Cerebellum (tissue), 4 donors: ENCODE measurements at places on chromosomes 4 and X. TPM values are rescaled to one million over a fixed set of nuclear protein-coding genes. Genes with fewer than 3 reads are reported as not detected.

The OGT gene
- 254 TPM for total RNA-seq

GRCh38 chr4:11505221-11505971, 76.7 kb upstream of the HS3ST1 start:
- no peak for DNase-seq

DNA sequence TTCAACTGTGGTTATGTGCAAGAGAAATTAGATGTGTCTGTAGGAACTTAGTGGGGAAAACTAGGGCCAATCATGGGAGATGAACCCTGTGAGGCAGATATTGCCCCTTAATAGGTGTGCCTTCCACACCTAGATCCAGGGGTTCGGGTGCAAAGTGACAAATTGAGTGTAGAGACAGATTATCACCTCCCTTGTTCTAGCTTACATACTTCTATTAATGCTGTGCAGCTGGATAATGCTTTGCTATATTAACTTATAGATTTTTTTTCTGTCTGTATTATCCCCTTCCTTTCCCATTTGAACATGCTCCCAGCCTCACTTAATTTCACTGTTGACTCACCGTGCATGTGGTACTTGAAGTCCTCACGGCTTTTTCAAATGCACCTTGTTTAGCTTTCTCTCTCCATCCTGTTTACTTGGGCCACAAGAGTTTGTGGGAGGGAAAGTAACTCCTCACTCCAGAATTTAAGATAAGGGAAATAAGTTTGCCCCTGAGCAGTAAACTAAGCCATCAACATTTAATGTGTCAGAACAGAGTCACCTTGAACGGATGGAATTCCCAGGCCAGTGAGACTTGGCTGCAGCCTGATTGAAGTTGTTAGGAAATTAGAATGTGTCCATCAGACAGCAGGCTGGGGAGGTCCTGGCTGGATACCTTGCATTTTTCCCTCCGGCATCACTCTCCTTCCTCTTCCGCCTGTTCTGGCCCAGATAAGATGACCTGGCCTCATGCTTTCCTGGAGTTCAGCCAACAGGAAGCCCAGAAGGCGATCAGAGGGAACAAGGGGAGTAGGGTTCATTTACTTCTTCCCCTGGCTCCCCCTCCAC, 478.4 kb downstream of the BCOR start:
- no peak for DNase-seq

- DNase-seq = no peak
Observed at GRCh38 chr4:37719021-37719420, 32.8 kb upstream of the RELL1 start.

The GABRG1 gene
- total RNA-seq = 22.3 TPM

- no peak for DNase-seq
Observed at GRCh38 chrX:4315891-4316290, 602.4 kb upstream of the PRKX start.

- DNase-seq = no peak
Observed at GRCh38 chr4:119536572-119537528, 91.8 kb downstream of the PDE5A start.

The RBMX2 gene
- total RNA-seq = 22.8 TPM

DNA sequence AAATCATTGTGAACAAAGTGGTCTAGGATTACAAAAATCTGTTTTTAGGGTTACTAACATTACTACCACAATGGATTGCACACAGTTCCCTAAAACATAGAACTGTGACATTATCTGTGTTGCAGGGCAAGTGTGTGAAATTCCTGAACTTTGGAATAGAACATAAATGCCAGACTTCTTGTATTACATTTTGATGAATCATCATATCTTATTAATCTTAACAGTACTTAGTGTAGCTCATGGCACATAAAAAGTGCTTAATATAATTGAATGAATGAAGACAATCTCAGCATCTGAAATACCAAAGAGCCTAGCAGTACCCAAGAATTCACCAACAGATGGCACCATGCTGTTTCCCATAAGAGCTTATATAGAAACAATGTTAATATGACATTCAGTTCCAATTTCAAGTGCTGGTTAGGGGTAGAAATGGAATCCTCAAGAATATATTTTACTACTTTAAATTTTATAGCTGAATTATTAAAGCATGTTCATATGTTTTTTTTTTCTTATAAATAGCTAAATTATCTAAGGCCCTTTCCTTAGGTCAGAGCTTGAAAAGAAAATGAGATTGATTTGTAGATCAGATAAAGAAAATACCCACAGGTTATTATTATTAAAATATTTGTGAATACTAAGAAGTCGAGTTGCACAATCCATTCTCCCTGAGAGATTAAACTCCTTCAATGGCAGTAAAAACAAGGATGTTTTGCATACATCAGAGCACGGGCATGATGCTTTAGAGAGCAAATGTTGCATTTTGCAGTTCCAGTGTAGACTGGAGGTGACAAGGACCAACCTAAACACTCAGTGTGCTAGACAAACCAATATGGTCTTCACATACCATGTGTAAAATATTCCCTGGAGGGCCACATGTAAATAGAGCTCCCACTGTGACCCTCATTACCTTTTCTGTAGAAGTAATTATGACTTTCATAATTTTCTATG, 25.7 kb upstream of the SHISA3 start:
- no peak for DNase-seq

GRCh38 chrX:64977830-64978229, 1.6 kb upstream of the ZC4H2 start:
- no peak for DNase-seq

- no peak for DNase-seq
Observed at GRCh38 chr4:1763550-1764080, 29.5 kb upstream of the FGFR3 start.

The SCML2 gene
- 8.7 TPM for total RNA-seq

DNA sequence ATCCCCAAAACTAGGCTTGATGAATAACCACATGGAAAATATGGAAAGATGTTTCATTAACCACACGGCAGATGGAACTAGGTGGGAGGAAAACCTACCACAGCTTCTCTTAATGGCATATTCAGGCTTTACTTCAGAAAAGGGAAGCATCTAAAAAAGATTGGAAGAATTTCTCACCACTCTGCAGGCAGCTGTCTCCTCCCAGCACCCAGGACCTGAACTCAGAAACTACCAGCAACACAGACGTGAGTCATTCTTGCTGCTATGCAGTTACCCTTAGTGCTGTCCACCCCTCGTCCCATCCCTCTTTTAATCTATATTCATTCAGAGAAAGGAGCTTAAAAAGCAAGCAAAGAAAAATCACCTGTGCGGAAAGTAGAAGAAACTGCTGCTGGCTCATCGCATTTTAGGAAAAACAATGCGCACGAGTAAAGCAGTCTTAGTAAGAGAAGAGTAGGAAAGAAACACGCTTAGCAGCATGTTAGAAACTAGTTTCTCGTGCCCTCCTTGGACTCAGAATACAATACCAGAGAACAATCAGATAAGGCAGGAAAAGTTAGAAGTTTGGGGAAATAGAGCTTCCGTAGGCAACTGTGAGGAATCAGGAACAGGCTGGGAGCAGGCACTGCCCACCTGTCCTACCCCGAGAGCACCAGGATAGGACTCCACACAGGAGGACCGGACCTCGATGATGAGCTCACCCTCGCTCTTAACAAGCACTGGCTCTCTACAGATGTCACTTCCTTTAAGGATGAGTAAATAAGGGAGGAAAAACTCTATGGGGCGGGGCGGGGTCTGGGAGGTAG, 48.1 kb upstream of the ENPP6 start:
- no peak for DNase-seq

The GRIA3 gene
- 33.8 TPM for total RNA-seq

The MUC7 gene
- not detected for total RNA-seq
